SJCRH30 (cell line): ENCODE measurements at places on chromosomes 13 and 19. TPM values are rescaled to one million over a fixed set of nuclear protein-coding genes. Genes with fewer than 3 reads are reported as not detected.

The ADGRE2 gene
- 0.66 and 0.85 TPM in 2 replicates for total RNA-seq

The N4BP2L1 gene
- total RNA-seq, result 6.3 and 10.4 TPM in 2 replicates

The NPHS1 gene
- total RNA-seq, result not detected in 2 replicates

The ZNF471 gene
- total RNA-seq, result 2.5 and 3.4 TPM in 2 replicates

The SHANK1 gene
- not detected in 2 replicates for total RNA-seq

The CCDC70 gene
- not detected in 2 replicates for total RNA-seq

The SPACA4 gene
- total RNA-seq, result not detected in 2 replicates

The PBX4 gene
- total RNA-seq, result 3.6 and 3.7 TPM in 2 replicates

The HNRNPA1L2 gene
- total RNA-seq, result 9.4 and 9.6 TPM in 2 replicates
